ENCODE measurements at places on chromosomes 2 and 18. TPM values are rescaled to one million over a fixed set of nuclear protein-coding genes. Genes with fewer than 3 reads are reported as not detected.

CABYR gene
- 12.0 TPM for total RNA-seq

AGXT gene
- total RNA-seq: not detected

SLC19A3 gene
- not detected for total RNA-seq

CDH2 gene
- 104 TPM for total RNA-seq

POU3F3 gene
- total RNA-seq: 1.0 TPM

PRSS56 gene
- not detected for total RNA-seq

GNAL gene
- total RNA-seq: 0.15 TPM

ASNSD1 gene
- 48.1 TPM for total RNA-seq

EPHA4 gene
- 5.7 TPM for total RNA-seq

EVA1A gene
- total RNA-seq: 122 TPM

SMCHD1 gene
- 38.3 TPM for total RNA-seq

ALPP gene
- 0.59 TPM for total RNA-seq

C2orf78 gene
- total RNA-seq: not detected

SPATA3 gene
- total RNA-seq: not detected

EN1 gene
- total RNA-seq: 0.27 TPM

SH3RF3 gene
- total RNA-seq: 1.9 TPM

MEP1B gene
- total RNA-seq: not detected

NFU1 gene
- total RNA-seq: 32.8 TPM

PTCD3 gene
- total RNA-seq: 38.3 TPM

PDE11A gene
- 0.49 TPM for total RNA-seq

SLC9A2 gene
- 0.05 TPM for total RNA-seq

GAREM2 gene
- not detected for total RNA-seq

NPHP1 gene
- 6.5 TPM for total RNA-seq

CCDC142 gene
- 7.8 TPM for total RNA-seq

RNF149 gene
- 4.6 TPM for total RNA-seq

RAX gene
- not detected for total RNA-seq

NOL4 gene
- not detected for total RNA-seq

CDH19 gene
- total RNA-seq: not detected

TOGARAM2 gene
- total RNA-seq: not detected

GAREM1 gene
- total RNA-seq: 0.17 TPM

MREG gene
- 3.6 TPM for total RNA-seq

COL4A3 gene
- total RNA-seq: 0.47 TPM

METTL5 gene
- 89.6 TPM for total RNA-seq

DSC3 gene
- not detected for total RNA-seq

All from M059J (cell line).